ENCODE measurements at places on chromosomes 11 and 22.

DNA sequence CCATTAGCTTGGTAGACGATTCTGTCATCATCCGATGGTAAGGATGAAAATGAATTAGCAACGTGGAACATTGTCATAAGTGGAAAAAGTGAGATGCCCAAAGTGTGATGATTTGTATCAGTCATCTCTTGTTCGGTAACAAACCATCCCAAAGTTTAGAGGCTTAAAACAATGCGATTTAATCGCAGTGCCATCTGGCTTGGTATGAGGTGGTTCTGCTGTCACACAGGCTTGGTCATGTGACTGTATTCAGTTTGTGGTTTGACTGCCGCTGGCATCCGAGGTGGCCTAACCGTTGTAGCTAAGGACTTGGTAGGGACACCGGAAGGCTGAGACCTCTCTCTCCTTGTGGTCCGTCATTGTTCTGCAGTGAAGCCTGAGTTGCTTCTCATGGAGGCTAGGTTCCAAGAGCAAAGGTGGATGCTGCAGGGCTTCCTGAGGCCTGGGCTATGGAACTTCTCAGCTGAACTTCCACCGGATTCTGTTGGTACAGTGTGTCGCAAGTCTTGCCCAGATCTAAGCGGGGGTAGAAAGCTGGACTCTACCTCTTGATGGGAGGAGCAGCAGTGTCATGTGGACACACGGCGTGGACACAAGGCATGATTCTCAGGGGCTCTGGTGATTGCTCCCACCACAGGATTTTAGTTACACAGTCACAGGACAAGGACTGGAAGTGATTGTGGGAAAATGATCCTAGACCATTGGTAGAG is 36.3 kb downstream of the BCR start:
- peak; percentile 55 for DNase-seq

DNA sequence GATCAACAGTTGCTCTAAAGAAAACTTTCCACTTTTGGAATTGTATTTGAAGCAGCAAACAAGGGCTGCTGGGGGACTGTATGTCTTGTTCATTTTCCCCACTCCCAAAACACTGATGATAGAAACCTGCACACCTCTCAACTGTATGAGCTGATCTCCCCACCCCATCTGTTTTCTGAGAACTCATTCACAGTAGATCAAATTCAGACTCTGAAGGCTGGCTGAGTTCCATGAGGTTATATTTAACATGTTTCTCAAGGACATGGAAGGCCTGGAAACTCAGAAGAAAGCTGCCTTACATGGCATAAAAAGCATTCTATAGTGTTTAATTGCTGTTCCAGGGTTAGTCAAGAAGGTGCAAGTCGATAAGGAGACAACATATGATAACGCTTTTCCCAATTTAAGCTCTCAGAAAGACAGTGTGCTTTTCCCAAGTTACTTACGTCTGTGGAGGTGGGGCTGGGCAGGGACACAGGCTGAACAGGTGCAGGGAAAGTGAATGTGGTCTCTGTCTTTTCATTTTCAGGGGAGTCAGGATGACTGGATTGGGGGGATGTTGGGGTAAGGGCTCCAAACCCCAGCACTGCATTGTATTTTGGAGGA is 23.0 kb downstream of the LARGE2 start:
- DNase-seq: no peak

DNA sequence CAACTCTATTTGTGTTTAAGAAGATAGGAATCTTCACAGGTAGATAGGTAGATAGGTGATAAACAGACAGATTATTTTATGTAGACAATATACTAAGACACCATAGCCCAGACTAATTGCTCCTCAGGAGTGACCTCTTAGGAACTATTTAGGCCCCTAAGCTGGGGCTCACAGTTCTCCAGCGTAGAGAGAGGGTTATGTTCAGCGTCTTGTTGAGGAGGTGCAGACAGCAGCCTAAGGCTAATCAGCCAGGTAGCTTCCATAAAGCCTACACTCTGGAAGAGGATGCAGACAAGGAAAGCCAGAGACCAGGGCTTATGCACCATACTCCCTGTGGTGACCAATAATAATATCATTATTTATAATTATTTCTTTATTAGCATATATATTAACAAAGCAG is 705.2 kb downstream of the LRRC4C start:
- no peak for DNase-seq

- no peak for DNase-seq
Observed at GRCh38 chr11:106327134-106327533, 249.7 kb downstream of the AASDHPPT start.

GRCh38 chr22:16960884-16961249 is 47.2 kb downstream of the GAB4 start:
- DNase-seq: no peak

DNA sequence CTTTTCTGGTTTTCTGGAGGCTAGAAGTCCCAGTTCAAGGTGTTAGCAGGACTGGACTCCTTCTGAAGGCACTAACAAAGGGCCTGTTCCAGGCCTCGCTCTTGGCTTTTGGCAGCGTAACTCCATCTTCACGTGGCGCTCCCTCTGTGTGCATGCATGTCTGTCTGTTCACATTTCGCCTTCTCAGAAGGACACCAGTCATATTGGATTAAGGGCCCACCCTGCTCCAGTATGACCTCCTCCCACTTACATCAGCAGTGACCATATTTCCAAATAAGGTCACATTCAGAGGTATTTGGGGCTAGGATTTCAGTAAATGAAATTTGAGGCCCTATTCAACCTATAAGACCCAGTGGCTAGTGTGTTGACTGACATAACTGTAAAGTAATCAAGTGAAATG is 20.0 kb downstream of the APLP2 start:
- no peak for DNase-seq
